ENCODE measurements at places on chromosomes 6 and 20.
A peak's percentile ranks its signal among the peaks of the same experiment; 100 is the strongest.

GRCh38 chr6:52416629-52417151 is 3.5 kb upstream of the EFHC1 start:
- peak; percentile 80 for DNase-seq

GRCh38 chr6:45576648-45577624 is 199.2 kb upstream of the SUPT3H start:
- DNase-seq: no peak

GRCh38 chr6:134341999-134342567 is 24.2 kb upstream of the SGK1 start:
- no peak for DNase-seq

GRCh38 chr20:18533978-18534644 is 26.4 kb downstream of the SEC23B start:
- no peak for DNase-seq

DNA sequence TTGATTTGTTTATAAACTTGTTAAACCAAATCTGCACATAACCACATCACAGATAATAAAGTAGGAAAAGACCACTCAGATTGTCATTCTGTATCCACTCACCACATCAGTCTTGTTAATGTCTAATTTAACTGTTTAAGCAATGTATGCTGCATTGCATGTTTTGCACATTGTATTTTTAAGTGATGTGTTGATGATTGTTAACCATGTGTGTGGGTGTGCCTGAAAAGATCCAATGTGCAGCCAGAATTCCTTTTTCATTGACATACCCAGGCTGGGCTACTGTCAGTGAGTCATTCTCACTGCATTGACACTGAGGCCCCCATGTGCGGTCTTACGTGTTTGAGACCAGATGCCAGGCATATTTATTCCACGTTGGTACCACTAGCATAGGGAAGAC is 167.3 kb downstream of the TRMT11 start:
- DNase-seq: no peak

- DNase-seq: no peak
These were observed 125.3 kb upstream of the SPACA1 start for GRCh38 chr6:87922196-87922946.

DNA sequence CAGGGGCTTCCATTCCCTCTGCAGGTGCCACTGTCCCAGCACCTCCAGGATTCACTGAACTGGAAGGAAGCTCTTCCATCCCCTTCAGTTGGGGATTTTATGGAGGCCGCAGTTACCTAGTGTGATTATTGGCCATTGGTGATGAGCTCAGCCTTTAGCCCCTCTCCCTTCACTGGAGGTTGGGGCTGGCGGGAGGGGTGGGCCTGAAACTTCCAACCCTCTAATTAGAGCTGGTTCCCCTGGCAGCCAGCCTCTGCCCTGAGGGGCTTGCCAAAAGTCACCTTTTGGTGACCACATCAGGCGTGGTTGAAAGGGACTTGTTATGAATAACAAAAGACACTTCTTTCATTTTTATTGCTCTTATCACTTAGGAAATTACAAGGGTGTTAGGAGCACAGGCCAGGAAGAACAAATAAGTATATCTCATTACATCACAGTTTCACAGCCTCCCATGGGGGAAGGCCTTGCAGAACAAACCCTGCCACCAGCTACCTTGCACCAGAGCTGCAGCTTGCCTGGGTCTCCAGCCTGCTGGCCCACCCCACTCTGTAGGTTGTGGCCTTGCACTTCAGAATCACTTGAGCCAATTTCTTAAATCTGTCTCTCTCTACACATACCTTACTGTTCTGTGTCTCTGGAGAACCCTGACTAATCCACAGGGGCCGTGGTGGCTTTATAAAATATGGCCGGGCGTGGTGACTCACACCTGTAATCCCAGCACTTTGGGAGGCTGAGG is 5.0 kb downstream of the PYGB start:
- no peak for DNase-seq

- DNase-seq: no peak
These were observed 2.4 kb upstream of the PRR18 start for GRCh38 chr6:166310634-166311033.
